ENCODE measurements at places on chromosomes 13 and 19.
A peak's percentile ranks its signal among the peaks of the same experiment; 100 is the strongest.

- DNase-seq: no peak
These were observed 541.0 kb downstream of the RFC3 start for GRCh38 chr13:34358811-34359513.

GRCh38 chr19:7928741-7929701, 3.1 kb upstream of the CTXN1 start:
- peak; percentile 73 for DNase-seq

GRCh38 chr13:30257468-30258099, 49.8 kb downstream of the KATNAL1 start:
- no peak for DNase-seq

DNA sequence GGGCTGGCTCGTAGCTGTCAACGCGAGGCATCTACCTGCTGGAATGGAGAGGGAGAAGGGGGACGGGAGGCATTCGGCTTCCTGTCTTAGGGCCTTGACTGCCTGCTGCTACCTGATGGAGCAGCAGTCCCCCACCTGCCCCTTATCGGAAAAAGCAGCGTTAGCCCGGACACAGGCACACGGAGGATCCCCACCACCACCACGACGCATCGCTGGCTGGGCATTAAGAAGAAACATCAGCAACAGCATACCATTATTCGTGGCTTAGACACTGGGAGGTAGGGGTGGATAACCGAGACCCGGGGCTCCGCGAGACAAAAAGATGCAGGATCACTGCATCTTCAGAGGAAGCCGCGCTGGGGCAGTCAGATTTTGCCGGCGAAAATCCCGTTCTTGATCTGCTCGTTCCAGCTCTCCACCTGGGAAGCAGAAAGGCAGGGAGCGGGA, 1.1 kb downstream of the COX6B2 start:
- no peak for DNase-seq

DNA sequence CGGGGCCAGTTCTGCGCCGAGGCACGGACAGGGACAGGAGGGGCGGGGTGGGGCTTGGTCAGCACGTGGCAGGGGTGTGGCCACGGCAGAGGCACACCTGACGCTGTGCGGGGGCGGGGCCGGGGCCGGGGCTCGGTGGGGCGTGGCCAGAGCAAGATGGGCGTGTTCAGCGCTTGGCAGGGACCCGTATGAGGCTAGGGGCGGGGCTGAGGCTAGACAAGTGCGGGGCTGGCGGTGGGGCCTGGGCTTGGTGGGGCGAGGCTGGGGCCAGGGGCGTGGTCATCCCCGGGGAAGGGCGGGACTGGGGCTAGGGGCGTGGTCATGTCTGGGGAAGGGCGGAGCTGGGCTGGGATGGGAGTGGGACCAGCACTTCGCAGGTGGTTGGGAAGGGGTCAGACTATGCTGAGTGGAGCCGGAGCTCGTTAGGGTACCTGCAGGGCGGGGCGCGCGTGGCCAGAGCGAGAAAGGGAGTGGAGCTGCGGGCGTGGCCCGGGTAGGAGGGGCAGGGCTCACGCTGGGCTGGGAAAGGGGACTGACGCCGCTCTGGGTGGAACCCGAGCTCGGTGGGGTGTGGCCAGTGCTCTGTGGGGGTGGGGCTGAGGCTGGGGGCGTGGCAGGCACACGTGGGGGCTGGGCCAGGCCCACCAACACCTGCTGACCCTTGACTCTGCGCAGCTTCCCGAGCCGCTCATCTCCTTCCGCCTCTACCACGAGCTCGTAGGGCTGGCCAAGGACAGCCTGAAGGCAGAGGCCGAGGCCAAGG, 12.8 kb downstream of the POLR2E start:
- DNase-seq: peak; percentile 98

DNA sequence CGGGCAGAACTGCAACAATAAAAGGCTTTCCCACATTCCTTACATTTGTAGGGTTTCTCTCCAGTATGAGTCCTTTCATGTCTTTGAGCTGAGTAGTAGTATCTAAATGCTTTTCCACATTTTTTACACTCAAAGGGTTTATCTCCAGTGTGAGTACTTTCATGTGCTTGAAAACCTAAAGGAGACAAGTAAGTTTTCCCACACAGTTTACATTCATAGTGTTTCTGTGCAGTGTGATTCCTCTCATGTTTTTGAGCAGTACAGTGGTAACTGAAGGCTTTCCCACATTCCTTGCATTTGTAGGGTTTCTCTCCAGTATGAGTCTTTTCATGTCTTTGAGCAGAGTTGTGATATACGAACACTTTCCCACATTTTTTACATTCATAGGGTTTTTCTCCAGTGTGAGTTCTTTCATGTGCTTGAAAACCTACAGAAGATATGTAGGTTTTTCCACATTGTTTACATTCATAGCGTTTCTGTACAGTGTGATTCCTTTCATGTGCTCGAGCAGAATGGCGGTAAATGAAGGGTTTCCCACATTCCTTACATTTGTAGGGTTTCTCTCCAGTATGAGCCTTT, 47.0 kb downstream of the ZNF44 start:
- no peak for DNase-seq

GRCh38 chr19:10615429-10616023, 9.8 kb upstream of the SLC44A2 start:
- DNase-seq: no peak

- DNase-seq: no peak
These were observed 2.8 kb upstream of the ARL11 start for GRCh38 chr13:49625392-49626079.

DNA sequence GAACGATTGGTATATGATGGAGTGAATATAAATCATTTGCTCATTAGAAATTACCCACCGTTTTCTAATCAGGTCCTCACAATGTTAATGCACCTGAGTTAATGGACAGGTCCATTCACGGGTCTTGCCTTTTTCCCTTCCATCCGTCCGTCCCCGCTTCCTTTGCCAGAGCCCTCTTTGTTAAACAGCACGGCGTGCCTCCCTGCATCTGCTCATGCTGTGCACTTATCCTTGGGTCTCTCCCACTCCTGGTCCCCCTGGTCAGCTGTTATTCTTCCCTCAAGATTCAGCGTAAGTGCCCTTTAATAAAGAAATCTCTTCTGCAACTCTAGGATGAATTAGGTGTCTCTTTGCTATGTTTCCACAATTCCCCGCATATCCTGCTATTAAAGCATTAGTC, 324.5 kb downstream of the DNAJC15 start:
- DNase-seq: no peak

DNA sequence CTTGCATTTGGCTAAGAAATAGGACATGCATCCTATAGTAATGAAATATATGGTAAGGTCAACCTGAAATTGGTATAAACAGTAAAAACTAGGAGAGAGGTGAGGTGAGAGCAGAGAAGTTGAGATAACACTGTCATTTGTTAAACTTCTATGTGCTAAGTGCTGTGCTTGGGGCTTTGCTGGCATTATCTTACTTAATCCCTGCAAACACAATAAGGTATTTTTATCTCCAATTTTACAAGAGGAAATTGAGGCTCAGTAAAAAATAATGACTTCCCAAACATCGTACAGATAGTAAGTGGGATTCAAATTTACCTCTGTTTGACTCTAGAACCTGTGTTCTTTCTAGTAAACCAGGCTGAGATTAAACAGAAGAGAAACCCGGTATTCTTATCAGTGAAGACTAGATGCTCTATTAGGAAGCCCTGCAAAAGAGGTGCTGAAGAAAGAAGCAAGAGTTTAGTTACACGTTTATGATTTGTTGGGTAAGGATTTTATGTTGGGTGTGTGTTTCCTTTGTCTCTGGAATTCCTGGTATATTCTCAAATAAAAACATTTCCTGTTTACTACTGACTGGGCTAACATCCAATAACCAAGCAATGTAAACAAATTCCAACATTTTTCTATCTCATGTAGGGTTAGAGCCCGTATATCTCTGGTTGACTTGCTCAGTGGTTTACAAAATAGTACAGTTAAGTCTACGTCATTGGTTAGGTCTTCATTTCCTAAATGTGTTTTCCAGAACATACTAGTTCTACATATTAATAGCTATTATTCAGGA, 137.3 kb upstream of the FNDC3A start:
- no peak for DNase-seq

DNA sequence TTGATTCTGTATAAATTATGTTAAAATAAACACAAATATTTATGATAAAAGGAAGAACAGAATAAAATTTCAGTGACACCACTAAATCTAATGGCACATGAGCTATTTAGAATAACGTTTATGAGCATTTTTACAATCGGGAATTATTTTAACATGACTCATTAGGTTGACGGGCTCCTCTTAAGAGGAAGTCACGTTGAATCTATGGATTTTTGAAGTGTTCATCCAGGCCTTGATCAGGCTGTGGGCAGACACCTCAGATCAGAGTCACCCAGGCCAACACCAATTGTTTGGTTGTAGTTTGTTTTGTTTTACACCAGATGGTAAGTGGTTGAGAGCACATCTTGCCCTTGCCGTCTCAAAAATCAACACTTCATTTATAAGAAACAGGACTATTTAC, 257.8 kb downstream of the FOXO1 start:
- DNase-seq: no peak

DNA sequence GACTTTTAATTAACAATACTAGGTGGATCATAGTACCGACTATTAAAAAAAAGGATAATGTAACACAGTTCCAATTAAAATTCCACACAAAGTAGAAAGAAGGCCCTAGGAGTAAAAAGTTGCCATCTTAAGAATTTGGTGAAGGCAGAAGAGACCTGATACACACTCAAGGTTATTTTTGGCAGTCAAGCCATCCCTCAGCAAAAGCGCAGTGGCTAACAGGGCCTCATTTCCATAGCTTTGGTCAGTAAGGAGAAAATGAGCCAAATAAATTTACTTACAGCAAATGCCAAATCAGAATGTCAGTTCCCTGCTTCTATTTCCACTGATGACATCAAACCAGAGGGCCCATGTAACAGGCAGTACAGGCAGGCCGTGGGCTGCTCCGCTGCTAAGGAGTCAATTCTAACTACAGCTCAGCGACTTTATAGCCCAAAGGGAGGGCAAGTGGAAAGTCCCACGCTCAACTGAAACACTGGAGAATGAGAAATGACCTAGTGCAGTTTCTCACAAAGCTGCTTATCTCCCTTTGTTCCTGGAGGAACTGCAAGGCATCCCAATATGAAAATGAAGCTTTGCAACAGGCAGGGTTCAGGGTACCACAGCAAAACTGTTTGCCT, 6.3 kb downstream of the ARGLU1 start:
- DNase-seq: no peak

GRCh38 chr13:47673009-47673850, 327.8 kb downstream of the SUCLA2 start:
- no peak for DNase-seq

DNA sequence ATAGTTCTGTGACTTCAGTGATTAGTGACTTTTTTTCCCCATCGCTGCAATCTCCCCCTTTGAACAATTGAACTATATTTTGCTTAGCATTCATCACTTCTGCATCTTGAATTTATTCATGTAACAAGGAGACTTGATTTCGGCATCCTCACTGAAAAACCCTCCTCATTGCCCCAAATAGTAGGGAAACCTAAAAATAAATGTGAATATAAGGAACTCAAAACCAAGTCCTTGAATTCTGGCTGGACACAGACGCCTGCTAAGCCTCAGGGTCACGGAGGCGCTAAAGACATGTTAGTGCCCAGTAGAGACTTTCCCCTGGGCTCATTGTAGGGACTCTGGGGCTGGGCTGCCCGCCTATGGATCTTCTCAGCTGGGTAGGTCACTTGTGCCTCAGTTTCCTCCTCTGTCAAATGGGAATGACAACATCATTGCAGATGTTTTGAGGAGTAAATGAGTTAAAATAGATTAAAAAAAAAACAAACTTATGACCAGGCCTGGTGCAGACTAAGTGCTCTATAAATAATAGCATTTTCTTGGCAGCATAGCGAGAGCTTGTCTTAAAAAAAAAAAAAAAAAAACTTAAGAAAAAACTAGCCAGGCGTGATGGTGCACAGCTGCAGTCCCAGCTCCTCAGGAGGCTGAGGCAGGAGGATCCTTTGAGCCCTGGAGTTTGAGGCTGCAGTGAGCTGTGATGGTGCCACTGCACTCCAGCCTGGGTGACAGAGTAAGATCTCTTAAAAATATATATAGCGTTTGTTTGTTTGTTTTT, 1.8 kb upstream of the ADGRE5 start:
- no peak for DNase-seq

DNA sequence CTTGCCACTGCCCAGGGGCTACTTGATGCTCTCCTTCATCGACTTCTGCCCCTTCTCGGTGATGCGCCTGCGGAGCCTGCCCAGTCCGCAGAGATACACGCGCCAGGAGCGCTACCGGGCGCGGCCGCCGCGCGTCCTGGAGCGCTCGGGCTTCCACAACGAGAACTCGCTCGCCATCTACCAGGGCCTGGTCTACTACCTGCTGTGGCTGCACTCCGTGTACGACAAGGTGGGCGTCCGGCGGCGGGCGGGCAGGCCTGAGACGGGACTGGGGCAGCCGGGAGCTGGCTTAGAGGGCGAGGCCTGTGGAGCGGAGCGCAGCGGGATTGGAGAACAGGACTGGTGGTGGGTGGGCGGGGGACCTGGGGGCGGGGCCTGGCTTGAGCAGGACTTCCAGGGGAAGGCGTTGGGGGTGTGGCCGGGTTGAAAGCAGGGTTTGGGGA, 12.7 kb upstream of the PSMD8 start:
- peak; percentile 63 for DNase-seq

- no peak for DNase-seq
These were observed 168.6 kb downstream of the LACC1 start for GRCh38 chr13:44048326-44048725.

- no peak for DNase-seq
These were observed 72.2 kb downstream of the CDADC1 start for GRCh38 chr13:49319951-49320350.

GRCh38 chr13:75986818-75987217, 350.7 kb downstream of the LMO7 start:
- DNase-seq: no peak

DNA sequence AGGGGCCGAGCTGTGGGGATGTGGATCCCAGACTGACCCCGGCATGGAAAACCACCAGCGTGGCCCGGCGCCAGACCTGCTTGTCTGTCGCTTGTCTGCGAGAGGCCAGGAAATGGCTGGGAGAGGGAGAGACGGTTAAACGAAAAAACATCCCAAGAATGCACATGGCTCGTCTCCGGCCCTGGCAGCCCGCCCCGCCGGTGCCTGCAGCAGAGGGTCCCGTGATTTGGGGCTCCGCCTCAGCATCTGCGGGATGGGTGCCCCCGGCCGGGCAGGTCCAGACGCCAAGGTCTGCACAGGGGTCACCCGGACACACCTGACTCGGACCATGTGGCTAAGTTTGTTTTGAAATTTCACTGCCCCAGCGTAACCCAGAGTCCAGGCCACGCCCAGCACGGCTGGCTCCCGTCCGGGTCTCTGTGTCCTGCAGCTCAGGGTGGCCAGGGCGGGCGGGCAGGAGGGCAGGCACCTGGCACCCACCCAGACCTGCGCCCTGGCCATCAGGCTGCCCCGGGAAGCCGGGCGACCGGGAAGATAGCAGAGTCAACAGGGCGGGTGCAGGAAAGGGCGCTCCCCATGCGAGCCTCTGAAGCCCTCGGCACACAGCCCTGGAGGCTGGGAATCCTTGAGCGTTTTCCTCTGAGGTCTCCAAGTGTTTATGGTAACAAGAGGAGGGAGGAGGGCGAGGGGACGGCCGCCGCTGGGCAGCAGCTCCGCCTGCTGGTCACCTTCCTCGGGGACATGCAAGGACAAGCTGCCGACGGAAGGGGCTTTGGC, 103.2 kb downstream of the GADD45B start:
- DNase-seq: peak; percentile 81

GRCh38 chr13:37641391-37641790, 42.8 kb upstream of the POSTN start:
- DNase-seq: no peak

- DNase-seq: peak; percentile 95
These were observed 15.1 kb downstream of the NDUFB7 start for GRCh38 chr19:14556662-14557188.
